ENCODE measurements at places on chromosomes 6 and 20.

DNA sequence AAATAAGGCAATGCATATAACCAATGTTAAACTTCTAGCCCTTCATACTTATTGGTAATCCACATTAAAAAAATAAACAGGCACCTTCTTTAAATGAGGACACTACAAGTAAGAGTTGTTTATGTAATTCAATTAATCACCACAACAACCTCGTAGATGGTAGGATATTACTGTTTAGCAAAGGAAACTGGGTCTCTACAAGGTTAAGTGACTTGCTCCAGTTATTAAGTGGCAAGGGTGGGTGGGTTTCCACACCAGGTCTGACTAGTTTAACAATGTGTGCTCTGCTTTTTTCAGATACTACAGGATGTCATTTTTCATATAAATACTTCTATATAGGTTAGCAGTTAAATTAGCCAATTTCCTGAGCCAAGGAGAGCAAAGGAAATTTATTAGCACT, 129.1 kb downstream of the MAN1A1 start:
- DNase-seq = no peak

DNA sequence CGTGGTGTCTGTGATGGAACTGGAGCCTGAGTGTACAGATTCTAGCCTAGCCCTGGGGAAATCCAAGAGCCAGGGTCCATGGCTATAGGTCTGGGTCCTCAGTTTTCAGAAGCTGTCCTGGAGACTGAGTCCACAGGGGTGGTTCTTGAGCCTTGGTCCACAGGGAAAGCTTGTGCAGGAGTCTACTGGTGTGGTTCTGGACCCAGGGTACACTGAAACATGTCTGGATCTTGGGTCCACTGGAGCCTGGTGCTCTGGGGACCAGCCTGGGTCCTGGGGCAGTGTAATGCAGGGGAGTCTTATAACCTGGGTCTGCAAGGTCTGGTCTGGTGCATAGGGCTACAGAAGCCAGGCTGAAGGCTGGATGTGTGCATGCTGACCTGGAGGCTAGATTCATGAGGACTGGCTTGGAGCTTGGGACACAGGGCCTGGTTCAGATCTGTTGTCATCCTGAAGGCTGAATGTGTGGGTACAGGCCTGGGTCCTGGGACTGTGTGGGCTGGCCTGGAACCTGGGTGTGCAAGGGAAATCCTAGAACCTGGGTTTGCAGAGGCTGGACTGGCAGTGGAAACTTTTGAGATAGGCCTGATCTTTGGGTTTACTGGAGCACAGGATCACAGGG, 5.5 kb downstream of the CST9L start:
- DNase-seq = no peak

DNA sequence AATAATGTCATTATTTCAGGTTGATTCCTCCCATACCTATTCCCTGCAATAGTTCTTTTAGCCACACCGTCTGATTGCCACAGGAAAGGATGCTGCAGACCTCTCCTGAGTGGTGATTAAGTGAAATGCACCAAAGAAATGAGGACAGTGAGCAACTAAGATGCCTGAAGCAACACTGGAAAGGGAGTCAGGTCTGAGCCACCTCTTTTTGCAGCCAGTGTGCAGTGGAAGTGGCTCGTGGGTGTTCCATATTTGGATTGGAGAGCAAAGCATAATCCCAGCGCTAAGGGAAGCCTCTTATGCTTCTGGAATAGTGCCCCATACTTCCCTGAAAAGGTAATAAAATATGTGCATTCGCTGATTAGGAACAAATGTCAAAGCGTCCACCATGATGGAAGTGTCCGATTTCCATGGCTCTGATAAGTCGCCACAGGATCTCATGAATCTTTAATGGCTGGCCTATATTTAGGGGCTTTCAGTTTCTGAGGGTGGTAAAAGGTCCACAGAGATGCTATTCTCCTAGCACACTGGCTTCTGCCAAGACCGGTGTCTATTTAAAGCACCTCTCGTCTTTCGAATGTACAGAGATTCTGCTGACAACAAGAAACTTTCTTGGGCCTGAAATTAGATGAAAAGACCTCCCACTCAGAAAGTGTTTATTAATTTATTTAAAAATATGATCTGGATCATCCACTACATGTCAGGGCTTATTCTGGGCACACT, 253.9 kb downstream of the SLC24A3 start:
- DNase-seq = no peak

- no peak for DNase-seq
Observed at GRCh38 chr6:93794166-93794565, 374.8 kb upstream of the EPHA7 start.

- DNase-seq = peak; percentile 47
Observed at GRCh38 chr20:35901678-35902544, 52.4 kb downstream of the SCAND1 start.

GRCh38 chr6:100473182-100473581, 8.5 kb upstream of the SIM1 start:
- DNase-seq = no peak

DNA sequence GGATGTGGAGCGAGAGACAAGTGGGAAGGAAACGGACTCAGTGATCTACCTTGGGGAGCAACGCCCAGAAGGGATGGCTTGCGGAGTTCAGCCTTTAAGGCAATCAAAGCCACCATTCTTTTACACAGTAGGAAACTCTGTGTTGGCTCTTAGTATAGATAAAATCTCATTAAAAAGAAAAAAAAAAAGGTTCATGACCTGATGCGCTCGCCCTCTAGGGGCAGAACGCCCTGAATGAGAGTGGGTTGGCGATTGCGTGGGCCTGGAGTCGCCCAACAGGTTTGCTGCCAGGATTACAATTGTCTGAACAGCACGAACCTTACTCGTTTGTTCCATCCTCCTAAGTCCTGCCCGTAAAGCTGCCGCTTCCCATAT, 1.2 kb downstream of the TPD52L1 start:
- DNase-seq = peak; percentile 45

DNA sequence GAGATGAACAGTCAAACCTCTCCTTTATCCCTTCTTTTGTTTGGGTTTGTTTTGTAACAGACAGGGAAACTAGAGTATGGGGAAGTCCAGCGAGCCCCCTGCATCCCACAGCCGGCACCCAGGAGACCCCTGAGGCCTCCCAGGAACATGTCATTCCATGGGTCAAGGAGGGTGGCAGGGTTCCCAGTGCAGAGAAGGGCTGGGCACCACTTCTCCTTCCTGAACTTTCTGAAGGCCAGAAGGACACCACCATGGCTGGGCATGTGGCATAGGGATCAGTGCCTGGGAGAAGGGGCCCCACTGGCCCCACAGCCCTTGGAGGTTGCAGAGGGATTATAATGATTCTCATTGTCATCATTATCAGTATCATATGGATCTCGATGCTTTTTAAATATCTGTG, 13.9 kb upstream of the CST7 start:
- DNase-seq = no peak

DNA sequence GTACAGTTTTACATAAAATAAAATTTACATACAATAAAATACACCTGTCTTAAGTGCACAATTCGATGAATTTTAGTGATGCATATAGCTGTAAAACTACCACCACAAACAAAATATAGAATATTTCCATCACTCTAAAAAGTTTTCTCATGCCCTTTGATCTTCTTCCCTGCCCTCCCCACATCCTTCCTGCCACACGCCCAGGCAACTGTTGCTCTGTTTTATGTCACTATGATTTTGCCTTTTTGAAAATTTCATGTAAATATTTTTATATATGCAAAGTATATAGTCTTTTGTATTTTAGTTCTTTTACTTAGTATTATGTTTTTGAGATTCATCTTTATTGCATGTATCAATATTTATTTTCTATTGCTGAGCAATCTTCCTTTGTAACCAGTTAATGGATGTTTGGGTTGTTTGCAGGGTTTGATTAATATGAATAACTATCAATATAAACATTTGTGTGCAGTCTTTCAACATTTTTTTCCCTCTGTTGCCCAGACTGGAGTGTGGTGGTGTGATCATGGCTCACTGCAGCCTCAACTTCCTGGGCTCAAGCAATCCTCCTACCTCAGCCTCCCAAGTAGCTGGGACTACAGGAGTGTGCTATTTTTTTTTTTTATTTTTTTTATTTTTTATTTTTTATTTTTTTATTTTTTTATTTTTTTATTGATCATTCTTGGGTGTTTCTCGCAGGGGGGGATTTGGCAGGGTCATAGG, 23.8 kb upstream of the SAMHD1 start:
- no peak for DNase-seq

- DNase-seq = no peak
Observed at GRCh38 chr6:105021399-105021798, 64.5 kb downstream of the LIN28B start.

DNA sequence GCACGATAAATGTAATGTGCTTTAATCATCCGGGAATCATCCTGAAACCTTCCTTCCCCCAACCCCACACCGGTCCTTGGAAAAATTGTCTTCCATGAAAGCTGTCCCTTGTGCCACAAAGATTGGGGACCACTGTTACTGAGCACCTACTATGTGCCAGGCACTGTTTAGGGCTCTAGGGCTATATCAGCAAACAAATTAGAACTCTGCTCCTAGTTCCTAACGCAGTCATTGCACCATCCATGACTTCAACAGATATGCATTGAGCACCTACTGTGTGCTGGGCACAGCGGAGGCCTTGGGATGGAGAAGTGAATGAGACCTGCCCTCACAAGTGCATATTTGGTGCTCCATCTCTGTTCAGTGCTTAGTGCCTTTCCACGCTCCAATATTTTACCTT, 50.3 kb upstream of the BLCAP start:
- DNase-seq = no peak

DNA sequence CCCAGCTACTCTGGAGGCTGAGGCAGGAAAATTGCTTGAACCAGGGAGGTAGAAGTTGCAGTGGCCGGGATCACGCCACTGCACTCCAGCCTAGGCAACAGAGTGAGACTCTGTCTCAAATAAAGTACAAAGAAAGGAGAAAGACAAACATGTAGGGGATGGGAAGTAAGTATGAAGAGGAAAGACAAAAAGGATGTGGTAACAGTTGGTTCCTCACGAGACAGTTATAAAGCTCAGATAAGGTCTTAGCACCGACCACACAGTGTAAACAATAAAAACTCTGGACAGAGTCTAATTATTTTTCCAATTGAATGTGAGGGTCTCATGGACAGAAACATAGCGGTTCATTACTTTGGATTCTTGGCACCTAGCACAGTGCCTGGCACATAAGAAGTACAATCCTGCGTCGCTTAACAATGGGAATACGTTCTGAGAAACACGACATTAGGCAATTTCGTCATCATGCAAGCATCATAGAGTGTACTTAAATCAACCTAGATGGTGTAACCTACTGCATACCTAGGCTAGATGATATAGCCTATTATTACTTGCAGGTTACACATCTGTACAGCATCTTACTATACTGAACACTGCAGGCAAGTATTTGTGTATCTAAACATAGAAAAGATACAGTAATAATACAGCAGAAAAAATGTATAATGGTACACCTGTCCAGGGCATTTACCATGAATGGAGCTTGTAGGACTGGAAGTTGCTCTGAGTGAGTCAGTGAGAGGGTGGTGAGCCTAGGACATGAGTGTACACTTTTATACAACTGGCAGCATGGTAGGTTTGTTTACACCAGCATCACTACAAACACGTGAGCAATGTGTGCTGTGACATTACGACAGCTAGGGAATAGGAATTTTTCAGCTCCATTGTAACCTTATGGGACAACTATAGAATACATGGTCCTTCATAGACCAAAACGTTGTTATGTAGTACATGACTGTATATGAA, 38.2 kb downstream of the MBOAT1 start:
- DNase-seq = no peak

GRCh38 chr6:41846666-41847237, 48.4 kb downstream of the USP49 start:
- peak; percentile 73 for DNase-seq

GRCh38 chr6:2796861-2797260, 31.7 kb downstream of the WRNIP1 start:
- no peak for DNase-seq

DNA sequence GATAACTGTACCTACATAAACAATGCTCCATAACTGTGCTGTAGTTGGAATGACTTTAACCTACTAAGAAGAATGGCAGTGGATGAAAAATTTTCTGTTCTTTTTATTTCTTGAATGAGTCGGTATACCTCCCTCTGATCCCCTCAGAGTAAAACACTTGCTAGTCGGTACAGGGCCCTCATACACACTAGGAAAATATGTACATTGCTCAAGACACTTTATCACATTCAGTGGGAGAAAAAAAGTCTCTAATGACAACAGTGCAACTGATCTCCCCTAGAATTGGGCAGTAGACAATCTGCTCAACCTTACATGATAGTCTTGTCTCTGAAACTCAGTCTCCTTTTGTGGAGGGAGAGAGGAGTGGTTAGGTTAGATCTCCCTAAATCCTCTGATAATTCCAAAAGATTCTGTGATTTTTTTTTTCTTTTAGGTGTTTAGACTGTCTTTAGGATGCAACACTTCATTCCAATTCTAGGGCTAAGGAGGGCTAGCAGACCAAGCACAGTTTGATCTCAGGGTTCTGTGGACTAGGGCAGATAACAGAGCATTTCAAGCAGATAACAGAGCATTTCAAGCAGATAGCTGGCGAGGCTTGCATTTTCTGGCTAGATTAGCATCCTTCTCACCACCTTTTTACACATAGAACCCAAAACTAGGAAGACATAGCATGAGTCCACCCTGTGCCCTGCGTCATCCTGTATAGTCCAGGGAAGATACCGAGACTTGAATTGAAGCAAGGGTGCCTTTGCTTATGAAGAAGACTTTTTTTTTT, 100.3 kb upstream of the TNFAIP3 start:
- DNase-seq = no peak

DNA sequence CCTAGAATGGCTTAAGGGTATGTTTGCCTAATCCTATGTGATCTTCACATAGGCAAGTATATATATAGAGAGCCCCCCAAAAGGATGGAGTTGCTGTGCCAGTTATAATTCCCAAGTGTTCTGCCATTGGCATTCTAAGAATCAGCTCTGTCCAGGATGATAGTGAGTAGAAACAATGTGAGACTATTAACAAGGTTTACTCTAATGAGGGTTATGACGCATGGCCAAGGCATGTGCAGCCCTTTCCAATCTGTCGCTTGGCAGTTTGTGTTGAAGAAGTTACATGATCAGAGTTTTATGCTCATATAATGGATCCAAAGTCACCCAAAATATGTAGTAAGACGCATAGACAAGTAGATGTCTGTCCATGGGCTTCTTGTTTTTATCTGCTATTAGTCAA, 33.6 kb downstream of the VGLL2 start:
- no peak for DNase-seq

GRCh38 chr20:44415833-44416715, 59.6 kb upstream of the TTPAL start:
- DNase-seq = no peak
